ENCODE measurements at places on chromosomes 7 and 10.

- DNase-seq: no peak
These were observed 362.8 kb downstream of the THSD7A start for GRCh38 chr7:11469028-11469745.

GRCh38 chr7:132857031-132857430 lies 224.9 kb downstream of the CHCHD3 start:
- DNase-seq: no peak

- DNase-seq: no peak
These were observed 200.7 kb upstream of the ZMIZ1 start for GRCh38 chr10:78868048-78868447.

GRCh38 chr10:77825965-77826364 lies 100.6 kb downstream of the DLG5 start:
- DNase-seq: no peak

- DNase-seq: no peak
These were observed 446.4 kb upstream of the PFKP start for GRCh38 chr10:2620827-2621521.

DNA sequence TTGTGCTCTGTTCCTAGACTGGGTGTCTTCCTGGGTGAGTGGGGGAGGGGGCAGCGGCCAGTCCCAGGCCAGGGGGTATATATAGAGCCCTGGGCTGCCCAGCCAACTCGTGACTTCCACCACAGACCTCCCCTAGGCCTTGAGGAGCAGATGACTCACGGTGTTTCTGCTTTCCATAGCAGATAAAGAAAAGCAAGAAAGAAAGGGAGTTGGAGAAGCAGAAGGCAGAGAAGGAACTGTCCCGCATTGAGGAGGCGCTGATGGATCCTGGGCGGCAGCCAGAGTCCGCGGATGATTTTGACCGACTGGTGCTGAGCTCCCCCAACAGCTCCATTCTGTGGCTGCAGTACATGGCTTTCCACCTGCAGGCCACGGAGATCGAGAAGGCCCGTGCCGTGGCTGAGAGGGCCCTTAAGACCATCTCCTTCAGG lies 10.1 kb downstream of the CALHM2 start:
- no peak for DNase-seq

DNA sequence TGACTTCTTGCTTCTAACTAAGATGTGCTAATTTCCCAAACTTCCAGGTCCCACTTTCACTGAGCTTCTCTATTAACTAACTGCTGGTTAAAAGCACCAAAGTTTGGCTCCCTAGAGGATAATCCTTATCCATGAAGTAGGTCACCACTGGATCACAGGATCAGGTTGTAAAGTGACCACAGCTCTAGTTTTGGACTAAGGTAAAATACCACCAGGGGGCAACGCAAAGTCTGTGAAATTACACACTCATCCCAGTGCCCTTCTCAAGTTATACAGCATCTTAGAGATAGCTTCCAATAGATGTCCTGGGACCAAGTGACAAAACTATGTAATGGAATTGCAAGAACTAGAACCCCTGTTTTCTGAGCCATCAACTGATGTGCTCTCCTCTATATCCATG lies 116.4 kb upstream of the ASAH2 start:
- DNase-seq: no peak

DNA sequence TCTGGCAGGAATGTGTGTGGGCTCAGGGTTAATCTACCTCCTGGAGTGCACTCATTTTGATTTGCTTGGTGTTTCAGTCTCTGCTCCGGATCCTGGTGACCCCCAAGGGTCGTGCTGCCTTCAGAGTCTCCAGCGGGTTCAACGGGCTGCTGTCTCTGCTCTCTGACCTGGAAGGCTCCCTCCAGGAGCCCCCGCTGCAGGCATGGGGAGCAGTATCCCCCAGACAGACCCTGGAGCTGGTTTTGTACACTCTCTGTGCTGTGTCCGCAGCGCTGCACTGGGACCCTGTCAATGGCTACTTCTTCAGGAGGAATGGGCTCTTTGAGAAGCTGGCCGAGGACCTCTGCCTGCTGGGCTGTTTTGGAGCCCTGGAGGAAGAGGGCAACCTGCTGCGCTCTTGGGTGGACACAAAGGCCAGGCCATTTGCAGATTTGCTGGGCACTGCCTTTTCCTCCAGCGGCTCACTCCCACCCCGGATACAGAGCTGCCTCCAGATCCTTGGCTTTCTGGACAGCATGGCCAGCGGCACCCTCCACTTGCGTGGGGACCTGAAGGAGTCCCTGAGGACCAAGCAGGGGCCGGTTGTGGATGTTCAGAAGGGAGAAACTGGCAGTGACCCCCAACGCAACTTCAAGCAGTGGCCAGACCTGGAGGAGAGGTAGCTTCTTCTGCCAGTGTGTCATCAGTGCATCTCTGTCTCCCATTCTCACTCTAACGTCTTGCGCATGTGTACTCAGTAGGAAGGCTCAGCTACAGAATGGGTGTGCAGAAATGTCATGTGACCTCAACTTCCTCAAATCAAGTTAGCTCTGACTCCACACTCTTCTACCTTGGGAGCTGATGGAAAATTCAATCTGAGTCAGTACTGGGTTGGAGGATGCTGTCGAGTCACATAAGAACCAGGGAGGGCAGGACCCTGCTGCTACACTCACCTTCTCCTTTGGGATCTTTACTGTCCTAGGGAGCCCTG lies 58.5 kb downstream of the WDFY4 start:
- no peak for DNase-seq

GRCh38 chr7:104661575-104661974 lies 333.2 kb downstream of the LHFPL3 start:
- DNase-seq: no peak

GRCh38 chr7:95298091-95298490 lies 26.2 kb downstream of the PON1 start:
- no peak for DNase-seq

DNA sequence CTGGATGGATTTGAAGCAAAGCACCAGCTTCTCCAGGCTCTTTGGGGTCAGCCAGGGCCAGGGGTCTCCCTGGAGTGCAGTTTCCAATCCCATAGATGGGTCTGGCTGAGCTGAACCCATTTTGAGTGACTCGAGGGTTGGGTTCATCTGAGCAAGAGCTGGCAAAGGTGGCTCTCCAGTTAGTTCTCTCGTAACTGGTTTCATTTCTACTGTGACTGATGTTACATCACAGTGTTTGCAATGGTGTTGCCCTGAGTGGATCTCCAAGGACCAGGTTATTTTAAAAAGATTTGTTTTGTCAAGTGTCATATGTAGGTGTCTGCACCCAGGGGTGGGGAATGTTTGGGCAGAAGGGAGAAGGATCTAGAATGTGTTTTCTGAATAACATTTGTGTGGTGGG lies 14.2 kb downstream of the LEP start:
- no peak for DNase-seq

GRCh38 chr10:121080281-121080891 lies 229.2 kb downstream of the WDR11 start:
- no peak for DNase-seq

GRCh38 chr10:13349463-13350274 lies 1.6 kb upstream of the SEPHS1 start:
- no peak for DNase-seq

GRCh38 chr7:157488281-157488680 lies 151.5 kb downstream of the DNAJB6 start:
- no peak for DNase-seq

GRCh38 chr10:80259405-80259871 lies 30.0 kb downstream of the MAT1A start:
- DNase-seq: no peak

DNA sequence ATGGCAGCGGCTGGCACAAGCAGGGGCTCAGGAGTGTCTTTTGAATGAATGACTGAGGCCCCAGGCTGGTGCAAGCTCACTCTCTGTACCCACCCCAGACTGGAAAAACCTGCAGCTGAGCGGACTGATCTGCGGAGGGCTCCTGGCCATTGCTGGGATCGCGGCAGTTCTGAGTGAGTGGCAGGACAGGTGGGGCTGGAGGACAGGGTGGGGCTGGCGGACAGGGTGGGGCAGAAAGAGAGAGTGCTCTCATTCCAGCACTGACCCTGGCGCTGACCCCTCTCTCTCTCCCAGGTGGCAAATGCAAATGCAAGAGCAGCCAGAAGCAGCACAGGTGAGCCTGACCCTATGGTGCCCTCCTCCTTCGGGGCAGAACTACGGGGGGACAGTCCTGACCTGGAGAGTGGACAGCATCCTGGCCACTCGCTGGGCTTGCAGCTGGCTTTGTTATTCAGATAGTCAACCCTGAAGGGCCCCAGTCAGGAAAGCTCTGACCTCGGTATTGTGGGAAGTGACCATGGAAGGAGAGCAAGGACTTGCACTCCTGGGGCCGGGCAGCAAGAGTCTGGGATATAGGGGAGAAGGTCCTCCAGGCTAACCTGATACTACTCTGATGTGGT lies 4.1 kb downstream of the FXYD4 start:
- no peak for DNase-seq

GRCh38 chr10:124719213-124719851 lies 24.8 kb downstream of the FAM53B start:
- DNase-seq: peak; percentile 40

GRCh38 chr10:98340261-98340939 lies 72.4 kb upstream of the LOXL4 start:
- DNase-seq: no peak

DNA sequence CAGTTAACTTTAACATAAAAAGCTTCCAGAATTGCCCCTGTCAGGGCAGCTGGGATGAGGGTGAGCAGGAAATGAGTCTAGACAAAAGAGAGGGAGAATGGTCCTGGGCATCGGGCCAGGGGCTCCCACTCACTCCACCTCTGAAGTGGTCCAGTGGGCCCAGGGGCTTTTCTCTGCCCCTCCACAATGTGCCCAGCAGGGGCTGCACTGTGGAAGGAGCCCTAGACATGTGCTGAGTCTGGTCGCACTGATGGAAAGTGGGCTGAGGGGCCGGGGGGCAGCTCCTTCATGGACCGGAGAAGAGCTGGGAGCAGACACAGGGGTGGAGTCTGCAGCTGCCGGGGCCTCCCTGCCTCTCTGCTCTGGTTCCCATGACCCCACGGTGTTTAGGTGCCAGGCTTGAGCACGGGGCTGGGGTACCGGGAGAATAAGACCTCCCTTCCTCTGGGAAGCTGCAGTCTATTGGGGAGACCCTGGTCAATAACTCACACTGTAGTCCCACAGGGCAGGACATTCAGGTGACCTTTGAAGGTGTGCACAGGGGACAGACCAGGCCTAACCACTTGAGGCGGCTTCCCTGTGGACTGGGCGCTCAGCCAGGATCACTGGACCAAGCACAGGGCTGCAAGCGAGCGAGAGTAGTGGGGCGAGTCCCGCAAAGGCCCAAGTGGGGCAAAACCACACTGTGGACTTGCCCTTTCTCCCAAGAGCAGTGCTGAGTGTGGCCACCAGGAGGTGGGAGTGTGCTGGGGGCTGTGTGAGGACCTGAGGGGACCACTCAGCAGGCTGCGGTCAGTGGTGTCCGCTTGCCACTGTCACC lies 6.1 kb downstream of the ADCY1 start:
- DNase-seq: no peak
